ENCODE measurements at places on chromosomes 4 and X.
A peak's percentile ranks its signal among the peaks of the same experiment; 100 is the strongest.

- DNase-seq = no peak
Observed at GRCh38 chrX:45258731-45259402, 58.2 kb upstream of the DIPK2B start.

DNA sequence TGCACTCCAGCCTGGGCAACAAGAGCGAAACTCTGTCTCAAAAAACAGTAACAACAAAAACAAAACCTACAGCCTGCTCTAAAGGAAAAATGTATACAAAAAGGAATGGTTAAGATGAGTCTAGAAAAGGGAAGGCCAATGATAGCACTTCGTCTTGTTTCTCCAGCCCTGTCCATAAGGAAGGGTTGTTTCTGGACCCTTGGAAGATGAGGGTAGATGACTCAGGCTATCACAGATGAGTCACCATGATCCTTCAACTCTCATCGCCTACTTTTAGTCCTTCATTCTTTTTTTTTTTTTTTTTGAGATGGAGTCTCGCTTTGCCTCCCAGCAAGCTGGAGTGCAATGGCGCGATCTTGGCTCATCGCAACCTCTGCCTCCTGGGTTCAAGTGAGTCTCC lies 8.8 kb downstream of the PLA2G12A start:
- no peak for DNase-seq

DNA sequence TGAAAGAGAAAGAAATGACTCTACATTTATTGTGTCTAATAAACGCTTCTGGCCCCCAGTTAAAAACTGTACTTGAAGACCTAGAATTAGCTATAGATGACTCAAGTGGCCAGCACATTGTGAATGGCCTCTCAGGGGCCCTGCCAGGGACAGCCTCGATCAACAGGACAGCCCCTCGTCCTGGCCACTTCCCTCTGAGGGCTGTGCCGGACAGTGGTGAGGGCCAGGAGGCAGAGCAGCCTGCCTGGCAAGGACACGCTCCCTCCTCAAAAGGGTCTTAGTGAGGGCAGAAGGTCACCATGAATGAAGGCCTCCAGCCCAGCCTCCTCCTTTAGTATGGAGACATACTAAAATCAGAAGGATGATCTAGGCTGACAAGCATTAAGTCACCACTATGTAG lies 16.5 kb downstream of the RNF212 start:
- no peak for DNase-seq

DNA sequence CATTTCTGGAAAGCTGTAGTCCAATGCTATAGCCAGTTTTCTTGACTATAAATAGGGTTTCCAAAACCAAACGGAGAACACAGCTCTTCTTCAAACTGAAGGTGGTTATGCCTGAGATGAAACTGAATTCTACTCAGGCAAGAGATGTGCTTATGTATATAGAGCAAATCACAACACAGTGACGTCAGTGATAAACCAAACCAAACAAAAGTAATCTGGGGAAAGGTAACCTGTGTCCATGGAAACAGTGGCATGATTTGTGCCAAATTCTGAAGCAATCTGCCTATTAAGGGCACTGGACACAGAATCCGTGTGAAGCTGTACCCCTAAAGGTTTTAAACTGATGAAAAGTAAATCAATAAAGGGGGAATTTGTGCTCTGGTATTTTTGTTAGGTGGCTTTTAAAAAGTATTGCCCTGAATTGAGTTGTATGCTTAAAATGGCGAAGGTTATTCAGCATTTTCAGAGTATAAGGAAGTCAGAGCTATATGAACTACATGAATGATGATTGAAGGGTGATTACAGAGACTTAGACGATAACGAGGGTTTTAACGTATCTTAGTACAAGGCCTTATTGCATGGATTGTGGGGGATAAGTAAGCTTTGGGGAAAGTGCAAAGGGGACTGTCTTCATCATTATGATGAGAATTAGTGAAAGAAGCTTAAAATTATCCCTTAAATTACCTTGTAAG lies 38.6 kb downstream of the NPY5R start:
- DNase-seq = no peak

DNA sequence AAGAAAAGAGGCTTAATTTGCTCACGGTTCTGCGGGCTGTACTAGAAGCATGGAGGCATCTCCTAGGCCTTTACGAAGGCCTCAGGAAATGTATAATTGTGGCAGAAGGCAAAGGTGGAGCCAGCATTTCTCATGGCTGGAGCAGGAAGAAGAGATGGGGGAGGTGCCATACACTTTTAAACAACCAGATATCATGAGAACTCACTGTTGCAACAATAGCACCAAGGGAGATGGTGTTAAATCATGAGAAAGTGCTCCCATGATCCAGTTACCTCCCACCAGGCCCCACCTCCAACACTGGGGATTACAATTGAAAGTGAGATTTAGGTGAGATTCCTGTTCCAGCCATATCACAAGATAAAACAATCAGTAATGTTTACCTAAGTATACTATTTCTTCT lies 45.5 kb downstream of the MTHFD2L start:
- no peak for DNase-seq

DNA sequence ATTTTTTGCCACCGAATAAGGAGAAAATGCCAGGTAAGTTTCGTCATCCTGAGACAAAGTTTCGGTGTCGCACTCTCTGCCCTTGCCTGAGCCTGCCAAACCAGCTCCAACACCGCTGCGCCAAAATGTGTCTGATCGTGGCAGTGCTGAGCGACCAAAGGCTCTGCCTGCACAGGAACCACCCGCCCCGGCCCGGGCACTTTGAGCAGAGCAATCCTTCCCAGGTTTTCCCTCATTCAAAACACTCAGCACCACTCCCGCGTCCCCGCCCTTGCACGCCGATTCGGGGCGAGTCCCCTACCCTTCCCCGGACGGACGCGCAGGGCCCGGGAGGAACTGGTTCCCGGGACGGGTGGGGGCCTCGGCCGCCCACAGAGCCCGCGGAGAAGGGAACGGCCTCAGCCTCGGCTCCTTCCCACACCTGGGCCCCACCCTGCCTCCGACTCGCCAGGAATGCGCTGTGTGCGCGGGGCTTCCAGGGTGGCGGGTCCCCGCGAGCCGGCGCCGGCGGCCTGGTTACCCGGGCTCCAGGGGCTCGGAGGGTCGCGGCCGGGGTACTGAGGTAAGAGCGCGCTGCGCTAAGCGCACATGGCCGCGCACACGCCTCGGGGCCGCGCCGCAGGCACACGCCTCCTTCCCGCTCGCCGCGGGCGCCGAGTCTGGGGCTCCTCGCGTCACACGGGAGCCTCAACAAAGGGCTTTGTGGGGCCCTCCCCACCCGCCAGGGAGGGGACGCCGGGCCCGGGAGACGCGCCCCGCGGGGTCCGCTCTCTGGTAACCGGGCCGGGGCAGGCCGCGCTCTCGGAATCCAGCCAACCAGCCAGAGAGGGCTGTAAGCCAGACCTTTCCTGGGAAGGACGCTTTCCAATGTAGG lies at the start of gene C4orf36:
Gene C4orf36, minus strand, starts transcription at position 661 of the 874 bp plus-strand sequence. CDS start 902 bp downstream, outside the sequence.
- DNase-seq = peak; percentile 56

GRCh38 chr4:98664959-98665358 lies 6.5 kb upstream of the TSPAN5 start:
- no peak for DNase-seq

GRCh38 chrX:24703185-24703494 lies 9.4 kb downstream of the POLA1 start:
- no peak for DNase-seq

DNA sequence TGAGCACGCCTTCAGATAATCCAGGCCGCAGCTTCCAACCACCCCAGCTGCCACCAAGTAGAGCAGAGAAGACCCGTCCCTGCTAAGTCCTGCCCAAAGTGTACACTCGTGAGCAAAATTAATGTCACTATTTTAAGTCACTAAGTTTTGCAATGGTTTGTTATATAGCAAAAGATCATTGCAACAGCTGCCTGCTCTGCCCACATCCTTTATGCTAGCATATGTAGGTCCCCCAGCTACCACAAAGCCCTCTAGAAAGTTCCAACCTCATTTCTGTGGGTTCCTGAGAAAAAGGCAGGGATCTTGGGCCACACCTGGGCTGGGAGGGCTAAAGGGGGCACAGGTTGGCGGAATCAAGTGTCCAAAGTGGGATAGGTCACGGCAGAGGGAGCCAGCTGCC lies 346.9 kb downstream of the BCOR start:
- no peak for DNase-seq

DNA sequence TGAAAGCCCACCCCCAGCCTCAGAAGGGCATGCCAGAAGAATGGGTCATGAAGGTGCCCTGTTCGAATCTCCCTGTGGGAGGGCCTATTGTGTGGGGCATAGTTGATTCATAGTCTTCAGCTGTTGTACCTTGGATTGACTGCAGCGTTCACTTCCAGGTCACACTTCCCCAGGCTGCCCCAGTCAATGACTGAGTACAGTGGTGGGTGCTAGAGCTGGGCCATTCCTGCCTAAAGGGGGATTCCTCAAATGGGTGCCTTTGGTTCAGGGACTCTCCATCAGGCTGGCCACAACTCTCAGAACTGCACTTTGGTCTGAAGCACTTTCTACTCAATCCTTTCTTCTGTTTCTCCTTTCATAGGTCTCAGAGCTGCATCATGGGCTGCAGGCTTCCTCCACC lies 35.0 kb upstream of the RASGEF1B start:
- no peak for DNase-seq

DNA sequence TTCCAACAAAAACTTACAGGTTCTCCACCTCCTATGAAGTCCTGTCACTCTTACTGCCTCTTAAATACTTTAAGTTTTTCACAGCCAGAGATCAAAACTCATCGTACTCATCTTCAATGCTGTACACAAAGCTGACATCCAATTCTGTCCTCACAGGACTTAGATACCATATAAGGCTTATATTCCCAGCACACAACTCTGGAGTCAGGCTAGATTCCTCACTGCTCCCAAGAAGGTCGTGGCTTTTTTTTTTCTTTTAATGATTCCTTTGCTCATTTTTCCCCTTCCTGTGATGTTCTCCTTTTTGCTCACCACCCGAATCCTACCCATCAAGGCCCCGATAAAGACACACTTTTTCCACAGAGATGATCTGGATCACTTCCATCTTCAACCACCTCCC lies 914 bp downstream of the TRAPPC2 start:
- DNase-seq = no peak

- no peak for DNase-seq
Observed at GRCh38 chrX:112643721-112644120, 36.0 kb downstream of the LHFPL1 start.

- DNase-seq = no peak
Observed at GRCh38 chr4:6104541-6105130, 86.4 kb upstream of the C4orf50 start.

DNA sequence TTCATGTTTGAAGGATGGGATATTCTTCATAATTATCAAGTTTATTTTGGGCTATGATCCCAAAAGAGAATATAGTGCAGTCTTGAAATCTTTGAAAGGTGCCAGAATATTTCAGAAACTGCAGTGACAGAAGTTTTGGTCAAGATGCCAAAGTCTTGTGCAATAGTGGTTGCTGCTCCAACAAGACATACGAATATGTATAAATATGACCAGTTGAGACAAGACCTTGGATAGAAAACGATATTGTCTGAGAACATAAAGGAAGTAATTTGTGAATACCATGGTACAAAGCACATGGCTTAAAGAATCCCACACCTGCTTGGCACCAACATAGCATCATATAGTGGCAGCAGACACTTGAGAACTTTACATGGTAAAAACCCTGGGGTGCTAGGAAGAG lies 48.6 kb upstream of the AMELX start:
- DNase-seq = no peak

DNA sequence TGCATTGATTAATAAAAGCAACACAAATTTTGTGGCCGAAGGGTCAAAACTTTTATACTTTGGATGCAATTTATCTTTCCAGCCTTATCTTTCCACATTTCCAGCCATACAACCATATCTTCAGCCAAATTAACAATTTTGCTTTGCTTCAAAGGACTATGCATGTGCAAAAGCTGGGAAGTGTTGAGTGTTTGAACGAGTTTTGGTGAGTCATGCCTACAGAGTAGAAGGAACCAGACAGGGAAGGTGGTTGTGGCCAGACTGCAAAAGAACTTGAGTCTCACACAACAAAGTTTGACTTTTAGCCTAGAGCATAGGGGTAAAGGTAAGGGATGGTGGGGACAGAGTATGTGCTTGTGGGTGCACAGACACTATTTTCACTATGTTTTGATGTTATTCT lies 53.0 kb upstream of the GABRA2 start:
- no peak for DNase-seq

GRCh38 chr4:123520325-123520724 lies 123.7 kb downstream of the SPRY1 start:
- DNase-seq = no peak

GRCh38 chr4:189785257-189785656 lies 155.4 kb upstream of the FRG1 start:
- no peak for DNase-seq

GRCh38 chr4:119823891-119824290 lies 195.3 kb upstream of the PDE5A start:
- no peak for DNase-seq

All from endothelial cell (in vitro differentiated cells).